ENCODE measurements at places on chromosomes 3 and 15.

DNA sequence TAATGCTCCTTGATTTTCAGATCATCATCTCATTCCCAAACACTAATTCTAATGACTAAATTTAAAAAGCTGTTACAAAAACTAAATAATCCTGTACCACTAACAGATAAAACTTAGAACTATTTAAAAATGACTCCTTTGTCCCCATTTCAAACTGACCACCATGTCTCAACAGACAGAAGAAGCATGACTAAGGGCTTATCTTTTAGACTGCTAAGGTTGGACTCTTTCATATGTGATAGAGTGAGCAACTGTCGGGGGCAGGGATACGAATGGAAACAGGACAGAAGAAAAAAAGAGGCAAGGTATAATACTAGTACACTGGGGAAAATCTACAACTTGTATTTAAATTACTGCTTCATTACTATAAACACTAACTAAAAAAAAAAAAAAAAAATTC, 23.3 kb downstream of the SNX4 start:
- no peak for DNase-seq

GRCh38 chr15:98745179-98745578, 96.8 kb downstream of the IGF1R start:
- no peak for DNase-seq

- DNase-seq = no peak
Observed at GRCh38 chr15:27696530-27696929, 402.6 kb downstream of the OCA2 start.

GRCh38 chr15:68570974-68571373, 7.8 kb upstream of the CORO2B start:
- no peak for DNase-seq

DNA sequence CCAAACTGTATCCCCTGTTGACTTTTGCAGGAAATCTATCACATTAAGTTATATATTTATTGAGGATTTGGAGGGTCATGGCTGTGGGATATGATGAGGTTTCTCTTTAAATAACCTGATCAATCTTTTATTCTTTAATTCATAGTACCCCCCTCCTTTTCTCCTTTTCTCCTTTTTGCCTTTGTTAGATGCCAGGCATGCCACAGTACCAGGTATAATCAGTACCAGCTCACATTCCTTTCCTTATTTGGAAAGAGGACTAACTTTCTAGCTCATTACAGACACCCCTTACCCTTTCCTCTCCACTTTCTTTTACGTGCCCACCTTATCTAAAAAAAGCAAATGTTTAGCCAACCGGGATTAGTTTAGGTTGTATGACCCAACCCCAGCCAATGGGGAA, 326.4 kb upstream of the NAALADL2 start:
- DNase-seq = no peak

DNA sequence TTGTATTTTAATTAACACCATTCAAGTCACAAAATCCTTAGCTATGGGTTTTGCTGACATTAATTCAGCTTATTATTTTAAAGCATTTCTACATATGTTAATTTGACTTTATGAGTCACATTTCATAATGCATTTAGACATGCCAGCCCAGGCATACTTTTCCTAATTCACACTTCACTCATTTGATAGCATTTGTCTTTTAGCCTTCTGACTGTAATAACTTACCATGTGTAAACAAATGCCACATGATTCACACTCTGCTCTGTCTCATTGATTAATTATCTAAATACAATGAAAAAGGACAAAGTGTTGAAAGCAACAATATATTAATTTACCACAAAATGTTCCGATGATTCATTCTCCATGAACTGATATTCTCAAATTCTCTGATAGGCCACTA, 927.8 kb upstream of the EPHA6 start:
- DNase-seq = no peak

- no peak for DNase-seq
Observed at GRCh38 chr3:123733341-123733740, 148.5 kb upstream of the HACD2 start.

- DNase-seq = no peak
Observed at GRCh38 chr3:142694225-142694624, 29.6 kb upstream of the TRPC1 start.

DNA sequence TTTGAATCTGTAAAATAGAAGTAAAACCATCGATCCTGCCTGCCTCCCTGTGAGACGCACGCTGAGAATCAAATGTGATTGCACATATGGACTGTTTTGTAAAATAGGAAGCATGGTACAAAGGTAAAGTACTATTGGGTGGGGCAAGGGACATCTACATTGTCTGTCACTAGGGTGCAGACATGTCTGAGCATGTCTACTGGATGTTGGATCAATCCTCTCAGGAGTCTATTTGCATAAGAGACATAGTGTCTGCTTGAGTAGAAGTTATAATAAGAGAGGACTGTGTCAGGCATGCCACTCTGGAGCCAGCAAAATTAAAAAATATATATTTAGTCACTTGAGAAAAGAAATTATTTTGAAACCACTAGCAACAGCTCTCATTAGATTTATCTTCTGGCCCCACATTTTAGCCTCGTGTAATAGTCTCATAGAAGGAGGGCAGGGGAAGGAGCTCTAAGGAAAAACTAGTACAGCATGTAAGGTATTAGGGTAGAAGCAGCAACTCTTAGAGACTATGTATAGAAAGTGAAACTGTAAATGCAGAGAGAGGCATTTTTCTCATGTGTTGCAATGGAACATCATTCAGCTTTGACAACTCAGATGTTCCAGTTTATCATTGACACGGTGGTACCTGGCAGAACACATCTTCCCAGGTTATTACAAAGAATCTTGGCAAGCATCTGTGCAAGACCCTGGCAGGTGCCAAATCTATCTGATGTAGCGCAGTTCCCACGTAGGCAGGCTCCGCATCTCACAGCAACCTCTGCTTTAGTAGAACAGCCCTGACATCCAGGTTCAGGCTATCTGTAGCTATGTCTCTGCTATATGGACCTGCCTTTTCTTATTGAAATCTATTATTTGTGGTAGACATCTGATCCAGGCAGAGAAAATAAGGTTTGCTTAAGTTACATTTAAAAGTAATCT, 85.2 kb upstream of the CHL1 start:
- DNase-seq = peak; percentile 38
